Activated naive CD8-positive, alpha-beta T cell treated with anti-CD3 and anti-CD28 coated beads, Interleukin-2, amount 10 ng/mL, durations not matched to agents 7 days and 5 days (primary cell): ENCODE measurements at places on chromosomes 1 and 21. TPM values are rescaled to one million over a fixed set of nuclear protein-coding genes. Genes with fewer than 3 reads are reported as not detected.

DNA sequence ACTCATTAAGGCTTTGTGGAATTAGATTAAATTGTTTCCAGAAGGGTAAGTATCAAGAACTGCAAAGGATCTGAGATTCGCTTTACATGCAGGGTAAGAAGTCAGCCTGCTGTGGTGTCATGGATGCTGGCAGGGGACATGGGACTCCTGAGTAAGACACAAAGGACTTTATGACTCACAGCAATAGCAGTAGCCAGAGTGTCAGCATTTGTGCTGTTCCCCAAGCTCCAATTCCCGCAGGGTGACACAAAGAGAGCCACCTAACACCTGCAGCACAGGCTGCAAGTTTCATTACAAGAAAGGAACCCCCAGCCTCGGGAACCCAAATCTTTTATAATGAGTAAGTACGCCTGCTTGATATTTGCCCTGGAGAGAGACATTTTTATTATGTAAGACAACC, 298.1 kb upstream of the POU3F1 start:
- no peak overlapping the region for H3K4me3 ChIP-seq
- no peak overlapping the region for H3K27ac ChIP-seq
- DNase-seq = no peak
- no peaks in the 10 kb centered on the region for H3K36me3 ChIP-seq
- peaks cover 19% of the 10 kb centered on the region for H3K27me3 ChIP-seq

DNA sequence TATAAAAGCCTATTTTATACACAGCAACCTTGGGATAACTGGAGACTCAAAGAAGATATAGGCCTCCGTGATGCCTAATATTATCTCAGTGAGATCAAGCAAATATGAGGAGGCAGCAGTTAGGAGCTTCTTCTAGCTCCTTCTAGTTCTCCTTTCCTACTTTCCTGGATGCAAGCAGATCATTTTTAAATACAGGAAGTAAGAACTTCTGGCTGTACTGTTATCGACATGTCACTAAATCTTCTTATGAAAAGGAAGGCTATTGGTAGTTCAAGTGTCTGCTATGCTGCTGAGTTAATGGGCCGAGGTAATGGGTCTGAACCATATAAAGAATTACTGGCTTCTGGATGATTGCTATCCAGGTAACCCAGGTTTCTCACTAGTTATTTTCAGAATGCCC, 15.9 kb downstream of the HSPA13 start:
- no peak overlapping the region for H3K4me3 ChIP-seq
- no peak overlapping the region for H3K27ac ChIP-seq
- no peaks in the 10 kb centered on the region for H3K36me3 ChIP-seq
- H3K27me3 ChIP-seq = peaks cover 5% of the 10 kb centered on the region

- no peaks in the 10 kb centered on the region for H3K36me3 ChIP-seq
- DNase-seq = no peak
- no peak overlapping the region for H3K27ac ChIP-seq
- no peak overlapping the region for H3K4me3 ChIP-seq
- peaks cover 2% of the 10 kb centered on the region for H3K27me3 ChIP-seq
Observed at GRCh38 chr1:61210435-61211154, 128.2 kb downstream of the NFIA start.

DNA sequence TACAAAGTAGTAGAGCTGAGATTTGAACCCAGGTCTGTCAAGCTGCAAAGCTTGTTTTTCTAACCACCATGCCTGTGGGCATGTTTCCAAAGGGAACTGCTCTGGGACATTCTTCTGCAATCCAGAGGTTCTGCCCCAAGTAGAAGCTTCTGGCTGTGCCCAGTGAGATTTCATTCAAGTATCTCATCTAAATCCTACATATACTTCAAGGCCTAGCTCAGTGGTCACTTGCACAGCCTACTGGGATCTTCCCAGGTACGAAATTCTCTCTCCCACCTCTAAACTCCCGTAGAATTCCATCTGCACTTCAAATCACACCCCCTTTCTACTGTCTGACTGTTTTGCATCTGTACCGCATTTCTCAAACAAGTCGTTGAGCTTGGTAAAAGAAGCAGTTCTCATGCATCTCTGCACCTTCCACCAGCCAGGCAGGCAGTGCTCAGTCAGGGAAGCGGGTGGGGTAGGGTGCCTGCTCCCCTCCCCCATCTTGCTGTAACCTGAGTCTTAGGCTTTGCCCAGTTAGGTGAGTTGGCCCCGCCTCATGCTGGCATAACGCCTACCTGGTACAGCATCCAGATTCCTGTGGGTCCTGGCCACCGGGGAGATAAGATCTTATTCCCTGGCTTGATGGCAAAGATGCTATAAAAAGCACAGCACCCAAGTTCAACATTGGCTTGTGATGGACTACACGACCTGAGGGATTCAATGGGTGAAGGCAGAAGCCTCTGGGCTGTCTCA, 13.5 kb downstream of the SLC9A1 start:
- peaks cover 42% of the 10 kb centered on the region for H3K4me1 ChIP-seq
- H3K27ac ChIP-seq = no peak overlapping the region
- H3K27me3 ChIP-seq = no peaks in the 10 kb centered on the region
- DNase-seq = no peak
- H3K36me3 ChIP-seq = peaks cover 18% of the 10 kb centered on the region

GRCh38 chr1:154407198-154408091, 2.3 kb downstream of the IL6R start:
- peak overlapping the region; percentile 71 for H3K4me3 ChIP-seq
- peaks cover 24% of the 10 kb centered on the region for H3K27me3 ChIP-seq
- H3K4me1 ChIP-seq = peaks cover 57% of the 10 kb centered on the region
- DNase-seq = no peak

- DNase-seq = no peak
- no peaks in the 10 kb centered on the region for H3K27me3 ChIP-seq
- H3K4me3 ChIP-seq = no peak overlapping the region
- peak overlapping the region; percentile 45 for H3K27ac ChIP-seq
- peaks cover 7% of the 10 kb centered on the region for H3K4me1 ChIP-seq
Observed at GRCh38 chr1:236560213-236560771, 36.5 kb downstream of the LGALS8 start.

- H3K4me3 ChIP-seq = no peak overlapping the region
- peaks cover 5% of the 10 kb centered on the region for H3K4me1 ChIP-seq
- H3K27me3 ChIP-seq = no peaks in the 10 kb centered on the region
- H3K36me3 ChIP-seq = no peaks in the 10 kb centered on the region
- no peak for DNase-seq
Observed at GRCh38 chr1:113675302-113675701, 84.0 kb downstream of the PHTF1 start.

- H3K36me3 ChIP-seq = no peaks in the 10 kb centered on the region
- no peaks in the 10 kb centered on the region for H3K4me1 ChIP-seq
- peaks cover 20% of the 10 kb centered on the region for H3K27me3 ChIP-seq
- H3K27ac ChIP-seq = no peak overlapping the region
Observed at GRCh38 chr1:211551638-211552460, 27.1 kb downstream of the SLC30A1 start.

DNA sequence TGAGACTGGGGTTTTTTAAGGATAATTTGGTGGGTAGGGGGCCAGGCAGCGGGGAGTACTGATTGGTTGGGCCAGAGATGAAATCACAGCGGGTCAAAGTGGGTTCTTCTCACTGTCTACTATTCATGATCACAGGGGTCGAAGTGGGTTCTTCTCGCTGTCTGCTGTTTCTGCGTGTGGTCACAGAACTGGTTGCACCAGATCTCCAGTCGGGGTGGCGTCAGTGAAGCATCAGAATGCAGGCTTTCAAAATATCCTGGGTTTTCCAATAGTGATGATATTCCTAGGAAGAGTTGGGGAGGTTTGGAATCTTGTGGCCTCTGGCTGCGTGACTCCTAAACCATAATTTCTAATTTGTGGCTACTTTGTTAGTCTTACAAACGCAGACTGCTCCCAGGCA, 45.1 kb downstream of the TRPM2 start:
- no peak overlapping the region for H3K4me3 ChIP-seq
- H3K27me3 ChIP-seq = no peaks in the 10 kb centered on the region
- DNase-seq = no peak
- no peaks in the 10 kb centered on the region for H3K4me1 ChIP-seq

GRCh38 chr1:3496916-3497315, 42.5 kb downstream of the ARHGEF16 start:
- H3K36me3 ChIP-seq = no peaks in the 10 kb centered on the region
- no peaks in the 10 kb centered on the region for H3K4me1 ChIP-seq
- H3K4me3 ChIP-seq = no peak overlapping the region

- H3K27ac ChIP-seq = no peak overlapping the region
- H3K36me3 ChIP-seq = no peaks in the 10 kb centered on the region
- peaks cover 30% of the 10 kb centered on the region for H3K27me3 ChIP-seq
- H3K4me1 ChIP-seq = no peaks in the 10 kb centered on the region
- no peak for DNase-seq
Observed at GRCh38 chr1:223872308-223872901, 26.7 kb upstream of the TP53BP2 start.

DNA sequence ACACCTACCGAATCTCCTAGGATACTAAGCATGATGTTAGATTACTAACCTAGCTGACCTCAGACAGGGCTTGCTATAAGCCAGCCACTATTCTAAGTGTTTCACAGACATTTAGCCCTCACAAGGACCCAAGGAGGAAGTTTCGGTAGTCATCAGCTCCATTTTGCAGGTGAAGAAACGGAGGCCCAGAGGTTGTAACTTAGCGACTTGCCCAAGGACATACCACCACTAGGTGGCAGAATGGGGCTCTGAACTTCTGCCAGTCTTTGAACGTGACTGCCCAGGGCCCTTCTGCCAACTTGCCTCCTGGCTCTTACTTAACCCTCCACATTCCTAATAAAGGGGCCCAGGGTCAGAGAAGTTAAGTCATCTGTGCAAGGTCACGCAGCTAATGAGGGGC, 283.5 kb downstream of the C1orf94 start:
- peak; percentile 35 for DNase-seq
- H3K27ac ChIP-seq = no peak overlapping the region
- H3K27me3 ChIP-seq = no peaks in the 10 kb centered on the region
- no peaks in the 10 kb centered on the region for H3K4me1 ChIP-seq
- H3K36me3 ChIP-seq = no peaks in the 10 kb centered on the region

- H3K36me3 ChIP-seq = no peaks in the 10 kb centered on the region
- no peak for DNase-seq
- H3K27me3 ChIP-seq = peaks cover 11% of the 10 kb centered on the region
- H3K4me1 ChIP-seq = peaks cover 6% of the 10 kb centered on the region
- H3K4me3 ChIP-seq = no peak overlapping the region
Observed at GRCh38 chr1:42142894-42143675, 10.1 kb upstream of the GUCA2B start.

DNA sequence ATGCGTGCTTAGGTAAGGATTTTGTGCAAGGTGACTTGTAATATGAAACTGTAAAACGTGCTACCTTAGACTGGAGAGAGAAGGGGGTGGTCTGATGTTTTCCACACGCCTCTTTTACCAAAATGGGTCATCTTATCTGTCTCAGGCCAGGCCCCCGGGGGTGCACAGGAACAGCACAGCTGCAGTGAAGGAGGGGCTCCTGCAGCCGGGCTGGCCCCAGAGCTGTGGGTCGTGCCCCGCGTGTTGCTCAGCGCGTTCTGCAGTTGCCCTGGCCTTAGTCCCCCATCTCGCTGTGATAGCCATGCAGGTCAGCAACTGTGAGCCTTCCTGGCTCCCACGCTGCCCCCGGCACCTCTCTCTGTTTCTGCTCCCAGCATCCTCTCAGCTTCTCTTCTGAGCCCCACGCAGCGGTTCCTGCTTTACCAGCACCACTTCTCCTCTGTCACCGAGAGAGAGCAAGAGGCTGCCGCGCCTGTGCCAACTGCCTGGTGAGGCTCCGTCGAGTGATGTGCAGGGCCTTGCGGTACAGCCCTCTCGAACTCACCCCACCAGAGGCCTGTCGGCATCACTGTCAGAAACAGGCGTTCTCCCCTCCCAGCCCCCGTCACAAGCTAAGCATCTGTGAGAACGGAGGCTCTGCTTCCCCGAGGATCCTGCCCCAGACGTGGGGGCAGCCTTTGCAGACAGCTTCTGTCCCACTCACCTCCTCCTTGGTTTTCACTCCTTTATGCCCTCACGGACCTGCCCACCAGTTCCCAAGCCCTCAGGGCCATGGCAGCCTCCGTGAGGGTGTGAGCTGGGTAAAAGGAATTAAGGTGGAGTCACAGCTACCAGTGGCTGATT, 73.3 kb downstream of the ADARB1 start:
- H3K27ac ChIP-seq = no peak overlapping the region
- peaks cover 3% of the 10 kb centered on the region for H3K36me3 ChIP-seq
- H3K4me1 ChIP-seq = peaks cover 19% of the 10 kb centered on the region
- no peaks in the 10 kb centered on the region for H3K27me3 ChIP-seq

GRCh38 chr1:232883992-232884661, 66.3 kb upstream of the NTPCR start:
- no peaks in the 10 kb centered on the region for H3K36me3 ChIP-seq
- peaks cover 3% of the 10 kb centered on the region for H3K27me3 ChIP-seq
- H3K4me3 ChIP-seq = no peak overlapping the region
- H3K27ac ChIP-seq = no peak overlapping the region
- no peak for DNase-seq

DNA sequence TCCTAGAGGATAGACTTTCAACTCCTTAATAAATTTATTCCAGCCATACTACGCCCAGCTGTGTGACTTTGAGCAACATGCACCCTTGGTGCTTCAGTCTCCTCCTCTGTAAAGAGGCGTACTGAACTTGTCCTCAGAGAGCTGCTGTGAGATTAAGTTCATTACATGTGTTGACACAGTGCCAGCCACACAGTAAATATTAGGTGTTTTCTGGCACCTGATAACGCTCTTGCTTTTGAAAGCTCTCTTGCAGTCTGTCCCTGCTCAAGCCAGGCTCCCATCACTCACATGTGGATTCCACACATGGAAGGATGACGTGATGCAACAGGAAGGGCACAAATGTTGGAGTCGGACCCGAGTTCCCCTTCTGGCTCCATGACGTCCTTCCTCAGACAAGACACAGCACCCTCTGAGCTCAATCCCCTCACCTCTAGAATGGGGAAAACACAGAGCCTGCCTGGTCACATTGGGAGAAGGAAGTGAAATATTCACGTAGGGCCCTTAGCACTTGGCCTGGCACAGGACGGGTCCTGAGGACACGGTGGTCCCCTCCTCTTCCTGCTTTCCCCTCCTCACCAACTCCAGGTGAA, 7.7 kb downstream of the IFNLR1 start:
- H3K4me1 ChIP-seq = peaks cover 2% of the 10 kb centered on the region
- peaks cover 3% of the 10 kb centered on the region for H3K36me3 ChIP-seq
- H3K27me3 ChIP-seq = no peaks in the 10 kb centered on the region

The SPRR2G gene
- total RNA-seq = not detected

The SLC2A5 gene
- not detected for total RNA-seq

The ZNF672 gene
- 51.0 TPM for total RNA-seq

The POU2F1 gene
- total RNA-seq = 25.6 TPM

The ELAPOR1 gene
- total RNA-seq = 5.3 TPM

The DCLRE1B gene
- 14.3 TPM for total RNA-seq

The LDLRAD1 gene
- total RNA-seq = not detected

The A3GALT2 gene
- not detected for total RNA-seq

The ATP1A4 gene
- total RNA-seq = not detected

The NFYC gene
- total RNA-seq = 66.6 TPM
